ENCODE measurements at places on chromosomes 4 and X.

DNA sequence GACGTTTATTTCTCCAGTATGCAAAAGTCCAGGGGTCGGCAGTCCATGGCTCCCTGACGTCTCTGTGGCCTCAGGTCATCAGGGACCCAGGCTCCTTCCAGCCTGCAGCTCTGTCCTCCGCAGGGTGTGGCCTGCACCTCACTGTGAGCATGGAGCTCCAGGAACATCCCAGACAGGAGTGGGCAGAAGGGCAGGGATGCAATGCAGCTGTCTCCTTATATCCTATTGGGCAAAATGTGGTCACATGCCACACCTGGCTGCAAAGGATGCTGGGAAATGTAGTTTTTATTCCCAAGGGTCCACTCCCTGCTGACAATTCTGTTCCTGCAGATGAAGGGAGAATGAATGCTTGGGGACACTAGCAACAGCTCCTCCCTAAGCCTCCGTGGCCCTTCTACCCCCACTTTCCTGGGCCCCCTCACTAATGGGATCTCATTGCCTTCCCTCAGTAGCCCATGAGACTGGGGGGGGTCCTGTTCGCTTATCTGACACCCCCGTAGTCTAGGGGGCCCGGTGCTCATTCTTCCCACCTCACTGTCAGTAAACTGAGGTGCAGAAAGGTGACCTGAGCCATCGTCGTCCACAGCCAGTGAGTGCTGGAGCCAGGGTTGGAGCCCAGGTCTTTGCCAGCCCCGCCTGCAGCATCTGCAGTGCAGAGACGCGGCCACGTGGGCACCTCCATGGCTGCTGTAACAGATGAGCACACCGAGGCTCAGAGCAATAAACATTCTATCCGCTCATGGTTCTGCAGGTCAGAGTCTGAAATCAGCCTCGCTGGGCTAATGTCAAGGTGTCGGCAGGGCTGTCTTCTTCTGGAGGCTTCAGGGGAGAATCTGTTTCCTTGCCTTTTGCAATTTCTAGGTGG, 5.9 kb upstream of the GRPEL1 start:
- DNase-seq: no peak

DNA sequence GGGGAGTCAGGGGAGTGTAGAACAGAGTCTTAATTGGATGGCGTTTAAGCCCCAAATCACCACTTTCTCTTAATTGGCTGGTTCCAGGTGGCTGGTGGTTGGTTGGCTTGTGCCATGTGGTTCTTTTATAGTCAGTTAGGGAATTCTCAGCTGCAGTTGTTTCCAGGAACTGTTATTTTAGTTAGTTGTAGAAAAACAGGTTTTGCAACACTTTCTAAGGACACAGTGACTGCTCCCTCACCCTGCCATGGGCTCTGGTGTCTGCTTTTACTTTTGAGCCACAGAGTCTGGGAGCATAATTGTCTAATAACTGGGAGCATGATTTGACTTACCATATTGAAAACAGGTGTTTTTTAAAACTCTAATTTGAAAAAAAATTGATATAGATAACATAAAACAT, 75.8 kb upstream of the PCDH18 start:
- DNase-seq: no peak

GRCh38 chrX:10030570-10030969, 63.4 kb downstream of the CLDN34 start:
- DNase-seq: no peak

- DNase-seq: no peak
Observed at GRCh38 chr4:13530823-13531624, 13.3 kb downstream of the NKX3-2 start.

- DNase-seq: no peak
Observed at GRCh38 chrX:40727093-40727492, 8.2 kb downstream of the MED14 start.

GRCh38 chrX:37817579-37817978, 29.8 kb downstream of the DYNLT3 start:
- DNase-seq: no peak
